COLO829 (cell line): ENCODE measurements at places on chromosomes 1 and 21.
A peak's percentile ranks its signal among the peaks of the same experiment; 100 is the strongest.

DNA sequence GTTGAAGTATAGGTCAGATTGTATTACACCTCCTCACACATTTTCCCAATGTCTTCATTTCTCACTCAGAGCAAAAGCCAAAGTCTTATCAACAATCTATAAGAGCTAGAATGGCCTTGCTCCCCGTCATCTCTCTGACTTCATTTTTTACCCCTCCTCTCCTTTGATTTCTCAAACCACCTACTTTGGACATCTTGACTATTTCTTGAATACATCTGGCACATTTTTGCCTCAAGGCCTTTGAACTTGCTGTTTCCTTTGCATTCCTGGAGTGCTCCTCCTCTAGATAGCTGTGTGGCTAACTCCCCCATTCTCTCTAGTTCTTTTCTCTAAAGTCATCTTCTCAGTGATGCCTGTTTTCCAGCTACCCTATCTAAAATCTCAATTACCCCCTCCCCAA is 7.2 kb upstream of the XCL2 start:
- DNase-seq, result no peak

DNA sequence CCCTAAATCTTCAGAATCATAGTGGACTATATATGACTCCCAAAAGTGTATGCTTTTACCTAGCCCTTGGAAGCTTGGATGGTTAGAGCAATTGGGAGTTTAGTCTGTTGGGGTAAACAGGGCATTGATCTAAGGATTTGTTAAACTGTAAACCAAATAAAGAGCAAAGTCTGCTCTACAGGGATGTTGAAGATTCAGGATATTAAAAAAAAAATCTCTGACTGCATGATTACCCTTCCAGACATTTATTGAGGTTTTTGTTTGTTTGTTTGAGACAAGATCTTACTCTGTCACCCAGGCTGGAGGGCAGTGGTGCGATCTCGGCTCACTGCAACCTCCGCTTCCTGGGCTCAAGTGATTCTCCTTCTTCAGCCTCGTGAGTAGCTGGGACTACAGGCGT is 31.6 kb downstream of the PBX1 start:
- DNase-seq, result no peak

DNA sequence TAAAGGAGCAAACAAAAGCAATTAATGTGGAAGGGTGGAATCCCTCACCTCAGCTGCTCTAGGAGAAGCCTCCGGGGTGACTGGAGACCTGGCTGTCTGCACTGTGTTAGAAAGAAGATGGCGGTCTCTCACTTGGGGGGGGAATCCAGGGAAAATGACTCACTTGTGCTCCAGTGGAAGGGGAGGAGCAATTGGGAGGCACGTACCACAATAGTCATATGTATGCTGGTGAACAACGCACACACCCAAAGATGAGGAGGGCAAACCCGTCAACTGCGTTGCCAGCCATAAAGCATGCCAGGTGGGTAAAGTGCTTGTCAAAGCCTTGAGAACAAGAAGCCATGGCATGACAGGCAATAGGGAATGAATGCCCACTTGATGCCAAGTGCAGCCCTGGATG is 22.1 kb downstream of the PLEKHA6 start:
- no peak for DNase-seq

DNA sequence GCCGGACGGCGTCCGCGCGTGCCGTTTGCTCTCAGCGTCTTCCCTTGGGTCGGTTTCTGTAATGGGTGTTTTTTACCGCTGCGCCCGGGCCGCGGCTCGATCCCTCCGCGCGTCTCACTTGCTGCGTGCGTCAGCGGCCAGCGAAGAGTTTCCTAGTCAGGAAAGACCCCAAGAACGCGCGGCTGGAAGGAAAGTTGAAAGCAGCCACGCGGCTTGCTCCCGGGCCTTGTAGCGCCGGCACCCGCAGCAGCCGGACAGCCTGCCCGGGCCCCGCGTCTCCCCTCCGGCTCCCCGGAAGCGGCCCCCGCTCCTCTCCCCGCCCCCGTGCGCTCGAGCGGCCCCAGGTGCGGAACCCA is 159.8 kb downstream of the RUNX1 start:
- no peak for DNase-seq

DNA sequence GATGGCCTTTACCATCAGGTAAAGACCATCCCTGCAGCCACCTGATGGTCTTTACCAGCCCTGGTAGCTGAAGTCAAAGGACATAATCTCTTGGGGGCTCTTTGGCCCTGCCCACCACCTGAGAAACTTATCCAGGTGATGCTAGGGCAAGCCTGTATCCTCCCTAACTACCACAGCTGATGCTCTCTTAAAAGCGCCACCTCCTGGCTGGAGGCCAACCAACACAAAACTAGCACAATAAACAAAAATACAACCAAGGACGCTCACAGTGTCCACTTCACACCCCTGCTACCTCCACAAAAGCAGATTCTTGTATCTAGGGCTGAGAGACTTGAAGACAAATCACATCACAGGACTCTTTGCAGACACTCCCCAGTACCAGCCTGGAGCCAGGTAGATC is 357.1 kb upstream of the POU3F1 start:
- DNase-seq, result no peak

GRCh38 chr1:205353612-205354011 is 3.1 kb downstream of the KLHDC8A start:
- DNase-seq, result no peak

DNA sequence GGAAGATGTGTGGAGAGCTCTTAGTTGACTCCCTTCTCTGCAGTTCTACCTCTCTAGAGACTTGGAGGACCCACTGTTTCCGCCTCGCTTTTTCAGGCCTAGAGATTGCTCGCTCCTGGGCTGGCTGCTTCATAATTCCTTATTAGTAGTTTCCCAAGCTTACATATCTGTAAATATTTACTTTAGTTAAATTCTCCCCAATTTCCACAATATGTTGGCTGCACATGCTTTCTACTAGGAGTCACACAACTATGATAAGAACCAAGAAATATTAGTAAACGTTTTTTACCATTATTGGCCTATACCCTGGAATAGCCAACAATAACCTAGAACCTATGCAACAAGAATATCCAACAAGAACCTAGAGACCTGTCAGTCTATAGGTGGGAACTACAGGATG is 129.0 kb upstream of the RUNX1 start:
- DNase-seq, result no peak

- DNase-seq, result no peak
Measured at GRCh38 chr1:17412093-17412870, 27.2 kb downstream of the RCC2 start.

GRCh38 chr1:213054733-213055591 is 3.9 kb downstream of the RPS6KC1 start:
- DNase-seq, result no peak

DNA sequence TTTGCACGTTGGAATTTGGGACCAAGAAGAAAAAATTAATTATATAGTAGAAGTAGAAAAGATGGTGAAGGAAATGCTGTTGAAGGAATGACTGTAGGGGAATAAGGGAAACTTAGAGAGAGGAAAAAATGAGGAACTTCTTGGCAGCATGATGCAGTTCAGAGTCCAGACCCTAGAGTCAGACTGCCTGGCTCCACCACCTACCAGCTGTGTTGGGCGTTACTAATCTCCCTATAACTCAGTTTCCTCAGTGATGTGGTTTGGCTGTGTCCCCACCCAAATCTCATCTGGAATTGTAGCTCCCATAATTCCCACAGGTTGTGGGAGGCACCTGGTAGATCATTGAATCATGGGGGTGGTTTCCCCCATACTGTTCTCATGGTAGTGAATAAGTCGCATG is 1.3 kb upstream of the SELP start:
- no peak for DNase-seq

- no peak for DNase-seq
Measured at GRCh38 chr1:240496941-240497340, 115.0 kb downstream of the GREM2 start.

GRCh38 chr1:111030590-111030989 is 66.9 kb upstream of the LRIF1 start:
- peak; percentile 16 for DNase-seq

DNA sequence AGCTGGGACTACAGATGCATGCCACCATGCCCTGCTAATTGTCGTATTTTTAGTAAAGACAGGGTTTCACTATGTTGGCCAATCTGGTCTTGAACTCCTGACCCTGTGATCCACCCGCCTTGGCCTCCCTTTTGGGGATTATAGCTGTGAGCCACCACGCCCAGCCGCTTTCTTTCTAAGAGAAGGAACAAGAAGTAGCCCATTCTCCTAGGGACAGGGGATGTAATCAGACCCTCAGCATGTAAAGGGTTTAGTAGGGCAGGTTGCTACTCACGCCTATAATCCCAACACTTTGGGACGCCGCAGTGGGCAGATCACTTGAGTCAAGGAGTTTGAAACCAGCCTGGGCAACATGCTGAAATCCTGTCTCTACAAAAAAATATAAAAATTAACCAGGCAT is 189.7 kb downstream of the TOMM20 start:
- DNase-seq, result no peak

DNA sequence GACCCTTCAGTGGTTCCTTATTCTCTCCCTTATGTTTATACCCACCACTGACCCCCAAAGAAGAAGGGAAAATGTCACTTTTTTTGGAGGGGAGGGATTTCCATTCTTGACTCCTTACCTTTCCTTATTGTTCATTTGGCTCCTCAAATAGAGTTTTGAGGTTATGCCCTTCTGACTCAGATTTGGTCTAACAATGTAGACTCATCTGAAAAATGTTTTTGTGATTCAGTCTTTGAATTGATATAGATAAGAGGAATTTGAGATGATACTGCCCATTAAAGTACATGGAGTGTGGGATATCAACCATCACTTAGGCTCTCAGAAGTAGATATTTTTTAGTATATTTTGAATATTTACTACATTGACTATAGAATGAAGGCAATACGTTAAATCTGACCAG is 16.1 kb downstream of the USP1 start:
- no peak for DNase-seq

GRCh38 chr1:230031131-230031530 is 35.9 kb upstream of the GALNT2 start:
- DNase-seq, result no peak

DNA sequence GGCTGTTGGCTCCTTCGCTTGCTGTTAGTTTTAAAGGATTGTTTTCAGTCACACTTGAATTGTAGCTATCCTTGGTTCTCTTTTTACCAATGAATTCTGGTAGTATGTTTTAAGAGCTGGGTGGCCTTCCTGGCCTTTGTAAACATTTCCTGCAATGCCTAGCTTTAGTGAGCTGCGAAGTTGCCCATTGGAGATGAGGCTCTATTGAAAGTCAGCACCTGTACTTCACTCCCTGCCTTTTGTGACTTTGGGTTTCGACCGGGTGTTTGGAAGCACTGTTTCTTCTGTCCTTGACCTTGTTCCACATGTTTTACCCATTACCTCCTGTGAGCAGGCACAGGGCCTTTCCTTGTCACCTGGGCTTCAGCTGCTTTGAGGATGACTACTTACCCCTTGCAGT is 64.7 kb downstream of the DYRK1A start:
- DNase-seq, result no peak

GRCh38 chr1:222814536-222815439 is at the start of gene DISP1:
Gene DISP1, plus strand, starts transcription at chr1:222815039. Its CDS starts 127,785 bp downstream, at chr1:222942824.
- peak; percentile 59 for DNase-seq

- DNase-seq, result no peak
Measured at GRCh38 chr1:182620924-182621585, 16.9 kb upstream of the RGS16 start.

DNA sequence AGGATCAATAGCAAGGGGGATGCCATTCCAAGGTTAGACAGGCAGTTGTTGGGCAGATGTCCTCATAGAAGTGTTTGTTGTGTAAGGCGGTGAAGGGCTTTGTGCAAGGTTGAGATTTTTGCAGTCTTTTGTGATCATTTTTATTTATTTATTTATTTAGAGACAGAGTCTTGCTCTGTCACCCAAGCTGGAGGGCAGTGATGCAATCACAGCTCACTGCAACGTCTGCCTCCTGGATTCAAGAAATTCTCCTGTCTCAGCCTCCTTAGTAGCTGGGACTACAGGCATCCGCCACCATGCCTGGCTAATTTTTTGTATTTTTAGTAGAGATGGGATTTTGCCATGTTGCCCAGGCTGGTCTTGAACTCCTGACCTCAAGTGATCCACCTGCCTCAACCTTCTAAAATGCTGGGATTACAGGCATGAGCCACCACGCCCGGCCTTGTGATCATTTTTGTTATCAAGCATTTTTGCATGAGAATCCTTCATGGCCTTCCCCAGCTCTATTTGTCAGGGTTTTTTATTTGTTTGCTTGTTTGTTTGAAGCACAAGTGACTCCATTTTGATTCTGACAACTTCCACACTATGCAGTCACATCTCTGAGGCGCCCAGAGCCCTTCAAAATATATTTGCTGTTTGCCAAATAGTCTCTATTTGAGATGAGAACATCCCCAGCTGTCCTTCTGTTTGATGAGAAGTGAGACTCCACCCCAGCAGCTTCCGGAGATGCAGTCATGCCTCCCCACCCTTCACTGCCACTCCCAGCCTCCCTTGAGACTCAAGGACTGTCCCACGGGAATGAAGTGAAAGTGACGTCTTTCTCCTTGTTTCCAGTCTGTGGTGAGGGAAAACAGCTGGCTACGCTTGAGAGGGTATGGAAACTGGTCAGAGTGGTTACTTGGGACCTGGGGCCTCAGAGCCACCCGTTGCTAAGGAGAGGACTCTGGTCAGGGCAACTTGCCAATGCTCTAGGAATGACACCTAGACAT is 38.0 kb downstream of the TMEM50B start:
- DNase-seq, result peak; percentile 62

DNA sequence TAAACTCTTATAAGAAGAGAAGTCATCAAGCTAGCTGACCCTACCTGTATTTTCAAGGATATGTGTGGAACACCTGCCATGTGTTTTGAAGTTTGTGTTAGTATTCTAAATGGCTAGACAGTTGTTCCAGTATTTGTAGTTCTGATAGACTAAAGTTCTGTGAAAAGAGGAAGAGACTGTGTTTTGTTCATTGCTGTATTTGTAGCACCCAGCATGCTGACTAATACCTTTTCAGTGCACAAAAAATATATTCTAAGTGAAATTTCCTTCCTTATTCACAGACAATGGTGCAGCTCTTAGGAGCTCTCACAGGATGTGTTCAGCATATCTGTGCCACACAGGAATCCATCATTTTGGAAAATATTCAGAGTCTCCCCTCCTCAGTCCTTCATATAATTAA is 8.2 kb upstream of the METTL18 start:
- DNase-seq, result no peak

GRCh38 chr1:3831689-3832088 is 25.3 kb downstream of the CEP104 start:
- DNase-seq, result no peak

DNA sequence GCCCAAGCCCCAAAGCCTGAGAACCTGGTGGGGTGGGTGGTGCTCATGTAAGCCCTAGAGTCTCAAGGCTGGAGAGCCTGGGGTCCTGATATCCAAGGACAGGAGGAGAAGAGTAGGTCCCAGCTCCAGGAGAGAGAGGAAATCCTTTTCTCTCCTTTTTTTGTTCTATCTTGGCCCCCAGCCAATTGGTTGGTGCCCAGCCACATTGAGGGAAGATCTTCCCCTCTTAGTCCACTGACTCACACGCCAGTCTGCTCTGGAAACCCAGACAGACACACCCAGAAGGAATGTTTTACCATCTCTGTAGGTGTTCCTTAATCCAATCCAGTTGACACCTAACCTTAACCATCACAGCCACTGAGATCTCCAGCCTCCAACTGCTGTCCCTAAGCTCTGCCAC is 16.2 kb upstream of the LIN9 start:
- no peak for DNase-seq
